ENCODE measurements at places on chromosomes 1 and 21.

- DNase-seq: no peak
Measured at GRCh38 chr1:160186246-160186645, 4.1 kb upstream of the CASQ1 start.

- no peak for DNase-seq
Measured at GRCh38 chr1:19165501-19165900, 44.6 kb downstream of the UBR4 start.

- DNase-seq: peak; percentile 17
Measured at GRCh38 chr1:174746024-174746808, 253.5 kb upstream of the CACYBP start.

DNA sequence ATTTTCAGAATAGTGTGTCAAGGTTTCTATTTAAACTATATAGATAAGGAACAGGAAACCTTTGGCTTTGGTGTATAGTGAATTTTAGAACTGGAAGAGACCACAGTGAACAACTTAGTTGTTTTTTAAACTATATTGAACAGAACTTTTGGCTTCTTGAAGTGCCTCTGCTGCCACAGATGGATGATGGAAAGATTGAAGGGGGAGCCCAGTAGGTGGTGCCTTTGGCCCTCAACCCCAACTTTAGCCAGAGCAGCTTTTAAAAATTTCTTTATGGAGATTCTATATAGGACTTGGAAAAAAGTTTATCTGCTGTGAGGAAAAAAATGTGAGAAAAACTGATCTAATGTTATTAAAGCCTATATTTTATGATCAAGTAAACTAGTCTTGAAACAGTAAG, 50.2 kb downstream of the SWT1 start:
- DNase-seq: no peak

DNA sequence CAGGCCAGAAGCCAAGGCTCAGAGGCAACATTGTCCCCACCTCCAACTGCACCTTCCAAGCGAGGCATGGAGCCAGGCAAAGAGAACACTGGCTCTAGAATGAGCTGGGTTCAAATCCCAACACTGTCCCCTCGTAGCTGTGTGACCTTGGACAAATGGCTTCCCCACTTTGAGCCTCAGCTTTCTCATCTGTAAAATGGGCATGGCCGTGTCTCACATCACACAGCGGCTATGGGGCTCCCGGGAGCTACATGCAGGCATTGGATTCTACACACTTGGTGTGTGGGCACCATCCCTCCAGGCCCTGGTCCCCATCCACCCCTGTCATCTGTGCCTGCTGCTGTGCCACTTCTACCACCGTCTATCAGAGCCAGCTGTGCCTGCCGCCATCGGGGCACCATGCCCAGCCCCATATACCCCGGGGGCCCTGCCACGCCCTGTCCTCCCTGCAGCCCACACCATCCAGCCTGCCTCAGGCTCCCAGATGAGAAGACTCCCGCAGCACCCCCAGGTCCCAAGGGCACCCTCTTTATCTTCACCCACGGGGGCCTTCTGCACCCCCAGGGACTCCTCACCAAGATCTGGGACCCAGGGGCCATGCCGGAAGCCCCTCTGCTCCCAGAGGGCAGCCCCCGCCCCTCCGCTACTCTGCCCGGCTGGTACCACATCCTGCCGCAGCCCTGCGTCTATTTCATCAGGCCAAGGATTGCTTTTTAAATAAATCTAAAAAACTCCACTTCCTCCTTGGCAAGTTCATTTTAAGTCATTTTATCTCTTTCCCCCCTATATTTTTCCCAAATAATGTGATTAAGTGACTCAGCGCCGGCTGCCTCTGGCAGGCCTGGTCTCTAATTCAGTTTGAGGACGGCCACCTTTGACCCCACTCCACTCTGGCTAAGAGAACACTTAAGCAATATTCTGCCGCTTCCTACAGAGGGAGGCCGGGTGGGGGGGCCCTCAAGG, 107.8 kb upstream of the TARDBP start:
- no peak for DNase-seq

GRCh38 chr1:173195596-173196088, 11.5 kb downstream of the TNFSF4 start:
- no peak for DNase-seq

DNA sequence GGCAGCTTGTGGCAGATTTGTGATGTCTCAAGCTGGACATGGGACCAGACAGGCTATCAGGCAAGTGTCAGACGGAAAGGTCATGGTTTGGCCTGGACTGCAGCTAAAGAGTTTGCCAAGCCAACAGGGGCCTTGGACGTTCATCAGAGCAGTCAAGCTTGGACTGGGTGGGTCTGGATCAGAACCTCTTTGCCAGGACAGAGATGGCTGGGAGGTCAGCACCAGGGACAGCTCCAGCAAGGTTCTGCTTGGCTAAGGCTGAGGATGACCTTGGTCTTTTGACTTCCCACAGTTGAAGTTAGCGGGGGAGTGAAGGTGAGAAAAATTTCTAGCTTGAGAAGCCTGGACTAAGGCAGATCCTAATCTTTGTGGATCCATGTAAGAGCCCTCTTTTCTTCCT, 68.1 kb downstream of the GRIK3 start:
- no peak for DNase-seq

GRCh38 chr1:48643193-48643592, 133.5 kb downstream of the BEND5 start:
- DNase-seq: no peak

DNA sequence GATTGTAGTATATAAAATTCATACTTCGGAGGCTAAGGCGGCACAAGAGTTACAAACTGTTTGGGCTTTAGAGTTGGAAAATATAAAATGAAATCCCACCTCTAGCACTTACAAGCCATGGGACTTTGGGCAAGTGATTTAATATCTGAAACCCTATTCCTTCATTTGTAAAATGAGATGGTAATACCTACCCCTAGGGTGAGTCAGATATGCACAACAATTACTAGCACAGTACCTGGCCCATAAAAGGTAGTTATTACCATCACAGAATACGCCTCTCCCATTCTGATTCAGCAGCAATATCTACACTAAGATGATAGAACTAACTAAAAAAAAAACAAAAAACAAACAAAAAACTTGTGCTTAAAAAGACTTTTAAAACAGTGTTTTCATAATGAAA, 3.5 kb downstream of the KLHL12 start:
- DNase-seq: no peak

GRCh38 chr1:109687641-109688499, at the start of gene GSTM1:
Gene GSTM1 (plus strand): TSS chr1:109687817. CDS start chr1:109687874, 57 bp downstream.
- peak; percentile 56 for DNase-seq

- no peak for DNase-seq
Measured at GRCh38 chr1:151960780-151961513, 32.7 kb downstream of the S100A10 start.

- peak; percentile 56 for DNase-seq
Measured at GRCh38 chr21:16330082-16330907, 600.5 kb downstream of the USP25 start.

DNA sequence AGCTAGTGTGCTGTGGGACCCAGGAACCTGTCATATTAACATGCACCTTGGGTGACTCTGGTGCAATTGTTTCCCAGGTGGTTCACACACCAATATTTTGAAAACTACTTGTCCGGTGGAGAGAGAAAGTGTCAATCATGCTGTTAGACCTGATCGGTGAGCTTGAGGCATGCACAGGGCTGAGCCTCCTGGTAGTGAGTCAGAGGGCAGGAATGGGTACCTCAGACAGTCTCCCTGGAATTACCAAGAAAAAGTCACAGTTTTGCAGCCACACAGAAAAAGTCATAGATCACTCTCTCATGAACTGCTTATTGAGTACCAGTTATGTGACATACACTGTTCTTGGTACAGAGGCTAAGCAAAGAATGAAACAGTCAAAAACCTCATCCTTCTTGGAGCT, 140.1 kb upstream of the NFIA start:
- DNase-seq: no peak

GRCh38 chr1:170114906-170115305, 30.9 kb upstream of the NTMT2 start:
- no peak for DNase-seq

DNA sequence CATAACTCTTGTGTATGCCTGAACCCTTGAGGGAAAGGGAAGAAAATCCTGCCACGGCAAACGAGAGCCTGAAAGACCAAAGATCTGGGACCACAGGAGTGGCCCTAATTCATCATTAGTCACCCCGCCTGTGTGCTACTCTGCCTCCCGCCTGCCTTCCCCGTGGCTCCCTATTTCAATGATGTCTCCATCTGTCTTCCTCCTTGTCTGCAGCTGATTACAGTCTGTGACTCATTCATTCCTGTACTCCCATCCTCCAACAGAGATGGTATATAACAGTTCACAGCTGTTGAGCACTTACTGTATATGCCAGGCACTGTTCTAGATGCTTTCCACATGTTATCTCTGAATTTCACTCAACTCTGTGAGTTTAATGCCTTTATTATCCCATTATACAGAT, 96.6 kb downstream of the SEC16B start:
- peak; percentile 49 for DNase-seq

DNA sequence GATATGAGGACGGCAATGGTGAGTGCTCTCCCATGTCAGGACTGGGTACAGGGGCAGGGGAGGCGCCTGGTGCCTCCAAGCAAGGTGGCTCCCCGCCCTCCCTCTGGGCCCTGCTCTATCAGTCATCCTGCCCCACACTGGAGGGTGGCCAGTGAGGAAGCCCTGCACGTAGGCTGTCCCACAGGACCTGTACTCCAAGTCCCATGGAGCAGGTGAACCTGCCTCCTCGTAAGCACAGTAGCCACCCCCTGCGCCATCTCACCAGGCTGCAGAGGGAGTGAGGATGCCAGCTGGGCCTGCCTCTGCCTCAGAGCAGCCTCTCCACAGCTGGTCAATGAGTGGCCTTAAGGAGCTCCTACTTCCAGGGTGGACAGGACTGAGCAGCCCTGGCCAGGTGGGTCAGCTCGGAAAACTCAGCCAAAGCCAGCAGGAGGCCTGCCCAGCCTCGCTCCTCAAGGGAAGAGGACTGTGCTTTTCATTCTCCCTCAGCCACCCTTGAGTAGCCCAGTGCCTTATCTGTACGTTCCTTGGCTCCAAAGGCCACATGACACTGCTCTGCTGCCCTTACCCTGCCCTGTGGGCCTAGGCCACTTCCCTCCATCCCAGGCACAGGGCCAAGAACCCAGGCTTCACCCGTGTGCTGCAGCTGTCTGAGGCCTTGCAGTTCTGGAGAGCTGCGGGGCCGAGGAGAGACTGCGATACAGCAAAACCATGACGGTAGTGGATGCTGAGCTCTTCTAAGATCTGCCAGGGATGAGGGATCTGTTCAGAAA, 39.6 kb downstream of the SLC45A1 start:
- DNase-seq: no peak

DNA sequence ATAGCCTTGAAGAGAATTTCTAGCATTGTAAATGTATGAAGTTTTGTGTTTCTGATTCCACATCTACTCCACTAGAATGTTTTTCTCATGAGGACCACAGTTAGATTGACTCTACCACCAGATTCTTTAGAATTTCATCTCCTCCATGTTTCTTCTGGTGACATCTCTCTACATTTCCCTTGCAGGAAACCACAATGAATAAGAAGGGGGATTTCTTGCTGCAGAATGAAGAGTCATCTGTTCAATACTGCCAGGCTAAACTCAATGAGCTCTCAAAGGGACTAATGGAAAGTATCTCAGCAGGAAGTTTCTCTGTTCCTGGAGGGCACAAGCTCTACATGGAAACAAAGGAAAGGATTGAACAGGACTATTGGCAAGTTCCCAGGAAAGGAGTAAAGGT, 18.6 kb downstream of the GBP6 start:
- no peak for DNase-seq

- DNase-seq: no peak
Measured at GRCh38 chr1:115426231-115426771, 88.3 kb upstream of the NGF start.

DNA sequence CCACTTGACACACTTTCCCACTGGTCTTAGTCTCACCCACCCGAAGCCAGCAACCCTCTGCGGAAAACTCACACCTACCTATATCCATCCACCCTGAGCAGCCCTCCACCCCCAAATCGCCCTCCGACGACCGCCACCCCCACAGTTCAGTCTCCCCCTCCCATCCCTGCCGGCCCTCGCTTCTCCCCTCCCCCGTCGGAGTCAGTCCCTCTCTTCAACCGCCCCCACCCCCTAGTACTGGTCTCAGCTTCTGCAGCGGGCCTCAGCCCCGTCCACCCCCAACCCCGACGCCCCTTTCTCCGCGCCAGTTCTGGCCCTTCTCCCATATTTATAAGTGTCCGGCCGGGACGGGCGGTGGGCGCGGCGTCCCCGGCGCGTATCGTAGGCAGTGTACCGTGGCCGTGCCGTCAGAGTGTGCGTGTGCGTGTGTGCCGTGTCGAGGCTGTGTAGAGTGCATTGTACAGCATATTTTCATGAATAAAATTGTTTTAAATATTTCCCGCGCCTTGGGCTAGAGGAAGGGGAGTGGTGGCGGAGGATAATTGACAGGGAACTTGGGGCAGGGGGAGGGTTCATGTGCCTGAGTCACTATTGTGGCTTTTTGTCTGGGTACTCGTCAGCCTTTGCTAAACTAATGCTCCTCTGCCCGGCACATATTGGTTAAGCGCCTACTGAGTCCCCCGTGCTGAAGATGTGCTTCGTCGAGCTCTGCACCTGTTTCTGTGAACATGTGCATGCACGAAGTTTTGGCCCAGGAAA, 22.0 kb downstream of the FOXO6 start:
- DNase-seq: no peak

GRCh38 chr21:41507521-41508414, at the start of gene TMPRSS2:
Gene TMPRSS2 (minus strand): TSS chr21:41508158. CDS start chr21:41498133, 10,025 bp downstream.
- no peak for DNase-seq

- DNase-seq: no peak
Measured at GRCh38 chr1:168665975-168666374, 63.0 kb downstream of the DPT start.

DNA sequence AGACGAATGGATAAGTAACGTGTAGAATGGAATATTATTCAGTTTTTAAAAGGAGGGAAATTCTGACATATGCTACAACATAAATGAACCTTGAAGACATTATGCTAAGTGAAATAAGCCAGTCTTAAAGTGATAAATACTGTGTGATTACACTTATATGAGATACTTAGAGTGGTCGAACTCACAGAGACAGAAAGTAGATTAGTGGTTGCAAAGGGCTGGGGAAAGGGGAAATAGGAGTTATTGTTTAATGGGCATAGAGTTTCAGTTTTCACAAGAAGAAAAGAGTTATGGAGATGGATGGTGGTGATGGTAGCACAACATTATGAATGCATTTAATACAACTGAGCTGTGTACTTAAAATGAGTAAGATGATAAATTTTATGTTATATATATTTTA, 14.7 kb upstream of the AHCYL1 start:
- DNase-seq: no peak

DNA sequence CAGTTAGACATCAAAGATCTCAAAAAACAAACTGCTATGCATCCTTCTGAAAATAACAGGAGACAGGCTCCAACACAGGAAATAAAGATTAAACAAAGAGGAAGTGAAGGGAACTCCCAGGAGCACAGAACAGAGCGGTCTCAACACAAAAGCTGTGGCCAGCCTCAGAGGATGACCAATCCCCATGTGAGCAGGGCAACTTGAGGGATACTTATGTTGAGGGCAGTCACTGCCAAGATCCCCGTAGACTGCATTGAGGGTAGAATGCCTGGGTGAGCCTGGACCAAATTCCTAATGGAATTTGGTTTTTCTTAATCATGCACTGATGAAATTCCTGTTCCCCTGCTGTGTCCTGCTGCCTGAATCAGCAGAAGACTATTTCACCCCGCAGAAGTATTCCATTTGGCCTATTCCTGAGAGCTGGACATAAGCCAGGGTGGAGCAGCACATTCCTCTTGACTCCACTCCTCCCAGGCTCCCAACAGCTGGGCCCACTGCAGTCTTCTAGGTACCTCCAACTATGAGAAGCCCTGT, 49.0 kb downstream of the JAK1 start:
- DNase-seq: no peak
